ENCODE measurements at places on chromosomes 11 and 22.

- DNase-seq: no peak
Measured at GRCh38 chr11:6258571-6259081, 1.0 kb upstream of the CCKBR start.

DNA sequence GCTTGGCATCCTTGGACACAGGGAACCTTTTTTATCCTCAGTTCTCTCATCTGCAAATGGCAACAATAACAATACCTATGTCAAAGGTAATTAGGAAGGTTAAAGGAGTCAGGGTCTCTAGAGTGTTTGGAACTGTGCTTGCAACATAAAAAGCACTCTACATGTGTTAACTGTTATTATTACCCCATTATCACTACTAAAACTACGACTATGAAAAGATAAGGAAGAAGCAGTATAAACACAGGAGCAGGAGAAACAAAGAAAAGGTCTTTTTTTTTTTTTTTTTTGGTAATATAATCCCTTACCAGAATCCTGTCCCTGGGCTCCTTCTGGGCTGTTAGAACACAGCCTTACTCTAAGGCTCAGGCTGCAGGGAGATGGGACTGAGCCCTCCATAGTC lies 348.2 kb downstream of the CADM1 start:
- DNase-seq: no peak

GRCh38 chr11:1828542-1828941 lies 6.2 kb upstream of the SYT8 start:
- no peak for DNase-seq

- no peak for DNase-seq
Measured at GRCh38 chr11:77457340-77457739, 16.6 kb downstream of the PAK1 start.

GRCh38 chr22:44103735-44104480 lies 76.8 kb upstream of the PARVG start:
- no peak for DNase-seq

- DNase-seq: no peak
Measured at GRCh38 chr11:45577752-45578151, 87.7 kb downstream of the CHST1 start.

DNA sequence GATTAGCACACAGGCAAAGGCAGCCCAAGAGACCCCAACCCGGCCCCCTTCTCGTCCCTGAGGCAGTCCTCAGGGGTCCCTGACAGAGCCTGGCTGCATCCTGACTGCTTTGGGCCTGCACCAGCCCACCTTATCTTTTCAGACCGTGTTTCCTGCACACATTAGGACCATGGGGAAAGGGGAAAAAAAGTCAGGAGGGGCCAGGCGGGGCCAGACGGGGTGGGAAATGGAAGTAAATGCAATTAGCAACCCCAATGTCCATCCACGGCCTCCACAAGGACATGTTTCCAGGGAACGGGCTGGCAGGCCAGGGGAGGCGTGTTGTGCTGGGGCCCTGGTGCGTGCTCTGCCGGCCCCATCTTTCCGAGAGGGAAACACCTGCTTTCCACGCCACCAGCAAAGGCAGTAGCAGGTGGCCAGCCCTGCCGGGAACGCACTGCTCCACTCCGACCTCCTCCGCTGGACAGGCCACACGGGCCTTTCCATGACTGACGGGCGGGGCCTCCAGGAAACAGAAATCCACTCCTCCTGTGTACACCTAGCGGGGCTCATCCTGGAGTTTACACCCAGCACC lies 7.4 kb downstream of the EHD1 start:
- DNase-seq: no peak
